ENCODE measurements at places on chromosomes 5 and 9.

DNA sequence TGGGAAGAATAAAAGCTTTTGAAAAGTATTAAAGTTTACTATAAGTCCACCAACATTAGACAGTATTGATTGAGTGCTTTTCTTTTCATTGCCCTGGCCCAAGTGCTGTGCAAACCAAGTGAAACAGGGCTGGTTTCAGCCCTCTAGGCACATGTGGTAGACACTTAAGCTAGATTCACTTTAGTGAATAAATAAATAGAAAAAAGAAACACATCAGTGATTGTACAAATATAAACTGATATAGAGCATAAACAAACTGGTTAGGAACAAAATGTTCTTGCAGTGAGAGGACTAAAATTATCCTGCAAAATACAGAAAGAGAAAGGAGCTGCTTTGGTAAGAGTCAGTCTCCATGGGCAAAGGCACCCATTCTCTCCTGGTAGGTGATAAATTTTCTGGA, 29.7 kb downstream of the ACTBL2 start:
- DNase-seq, result peak; percentile 16

DNA sequence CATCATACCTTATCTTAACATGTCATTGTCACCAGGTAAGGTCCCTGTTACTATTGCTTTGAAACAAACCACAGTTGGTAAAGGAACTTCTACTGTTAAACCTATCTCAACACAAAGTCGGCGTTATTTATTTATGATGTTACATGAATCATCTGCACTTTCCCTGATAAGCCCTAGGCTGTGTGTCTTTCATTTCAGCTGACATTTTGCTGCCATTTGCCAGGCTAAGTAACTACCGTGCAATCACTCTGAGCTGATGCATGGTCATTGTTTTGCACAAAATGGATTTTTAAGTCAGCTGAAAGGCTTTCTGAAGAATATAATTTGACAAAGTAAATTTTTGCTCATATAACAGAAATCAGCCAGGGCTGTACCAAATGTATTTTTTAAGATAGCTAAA, 546.5 kb downstream of the ZNF608 start:
- no peak for DNase-seq

DNA sequence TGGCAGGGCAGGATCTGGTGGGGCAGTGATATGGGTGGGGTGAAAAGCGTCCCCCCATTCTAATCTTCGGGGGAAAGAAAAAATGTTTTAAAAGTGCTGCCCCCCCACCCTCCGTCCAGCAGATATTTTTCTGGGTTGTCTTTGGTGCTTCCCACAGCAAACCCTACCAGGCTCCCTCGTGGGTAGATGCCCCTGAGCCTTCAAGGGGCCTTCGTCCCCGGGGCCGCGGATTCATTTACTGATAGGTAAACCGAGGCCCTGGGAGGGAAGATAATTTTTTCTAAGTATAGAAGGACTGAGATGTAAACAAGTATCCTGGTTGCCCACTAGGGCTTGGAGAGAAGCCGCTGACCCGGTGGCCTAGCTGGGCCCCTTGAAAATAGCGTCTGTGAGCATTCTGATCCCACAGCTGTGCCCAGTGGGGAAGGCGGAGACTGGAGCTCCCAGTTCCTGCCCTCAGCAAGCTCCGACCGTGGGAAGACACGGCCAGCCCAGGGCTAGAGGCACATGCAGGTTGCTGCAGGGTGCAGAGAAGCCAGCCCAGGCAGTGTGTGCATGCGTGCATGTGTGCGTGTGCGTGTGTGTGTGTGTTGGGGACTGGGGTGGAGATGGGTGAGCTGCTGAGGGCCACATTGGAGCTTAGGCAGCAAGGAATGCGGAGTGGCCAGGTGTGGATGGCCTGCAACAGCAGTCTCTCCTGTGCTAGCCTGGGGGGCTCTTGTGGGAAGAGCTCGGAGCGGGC, 6.0 kb upstream of the RXRA start:
- DNase-seq, result no peak

DNA sequence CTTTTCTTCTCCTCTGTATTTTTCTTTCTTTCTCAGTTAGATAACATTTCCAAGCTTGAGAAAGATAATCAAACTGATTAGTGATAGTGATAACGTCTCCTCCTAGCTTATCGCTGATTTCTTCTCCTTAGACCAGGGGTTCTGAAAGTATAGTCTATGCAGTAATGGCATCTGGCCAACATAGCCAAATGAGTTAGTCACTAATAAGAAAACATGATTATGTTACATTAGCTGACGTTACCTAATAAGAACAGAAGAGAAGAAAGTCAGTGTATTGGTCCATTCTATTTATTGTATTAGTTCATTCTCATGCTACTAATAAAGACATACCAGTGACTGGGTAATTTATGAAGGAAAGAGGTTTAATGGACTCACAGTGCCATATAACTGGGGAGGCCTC, 111.2 kb downstream of the STRBP start:
- no peak for DNase-seq

DNA sequence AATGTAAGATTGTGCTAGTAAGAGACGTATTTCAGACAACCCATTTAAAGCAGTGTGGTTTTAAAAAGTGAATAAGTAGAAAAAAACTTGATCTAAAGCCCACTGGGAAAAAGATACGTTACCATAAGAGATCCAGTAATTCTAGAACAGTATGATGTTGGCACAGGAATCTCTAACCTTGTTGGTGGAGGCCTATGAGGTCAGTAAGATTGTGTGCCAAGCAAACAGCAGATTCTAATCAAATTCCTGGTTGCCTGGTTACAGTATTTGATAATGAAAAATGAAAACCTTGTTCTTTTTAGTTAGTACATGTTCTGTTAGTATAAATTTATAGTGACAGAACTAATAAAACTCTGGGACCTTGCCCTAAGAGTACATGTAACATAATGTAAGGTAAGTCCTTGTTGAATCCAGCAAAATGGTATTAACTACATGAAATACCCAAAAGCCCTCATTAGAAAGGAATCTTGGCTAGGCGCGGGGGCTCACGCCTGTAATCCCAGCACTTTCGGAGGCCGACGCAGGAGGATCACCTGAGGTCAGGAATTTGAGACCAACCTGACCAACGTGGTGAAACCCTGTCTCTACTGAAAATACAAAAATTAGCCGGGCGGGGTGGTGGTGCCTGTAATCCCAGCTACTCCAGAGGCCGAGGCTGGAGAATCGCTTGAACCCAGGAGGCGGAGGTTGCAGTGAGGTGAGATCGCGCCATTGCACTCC, 33.2 kb upstream of the DMXL1 start:
- no peak for DNase-seq

- DNase-seq, result no peak
Measured at GRCh38 chr9:12776513-12777055, 1.8 kb downstream of the LURAP1L start.

DNA sequence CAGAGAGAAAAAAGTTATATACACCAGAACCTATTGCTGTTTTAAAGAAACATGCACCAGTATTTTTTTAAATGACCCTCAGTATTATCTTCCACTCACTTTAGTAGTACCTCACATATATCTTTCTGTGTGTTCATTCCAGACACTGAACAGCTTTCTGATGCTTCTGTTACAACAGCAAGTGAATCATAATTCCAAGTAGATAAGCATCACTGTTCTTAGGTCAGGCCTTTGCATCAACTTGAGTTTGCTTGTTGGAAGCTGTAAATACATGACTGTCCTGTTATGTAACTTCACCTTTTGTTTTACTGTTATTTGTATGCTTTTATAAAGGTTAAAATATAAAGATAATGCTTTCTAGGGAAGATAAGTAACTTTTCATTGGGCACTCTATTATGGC, 184.4 kb downstream of the ISL1 start:
- DNase-seq, result no peak

DNA sequence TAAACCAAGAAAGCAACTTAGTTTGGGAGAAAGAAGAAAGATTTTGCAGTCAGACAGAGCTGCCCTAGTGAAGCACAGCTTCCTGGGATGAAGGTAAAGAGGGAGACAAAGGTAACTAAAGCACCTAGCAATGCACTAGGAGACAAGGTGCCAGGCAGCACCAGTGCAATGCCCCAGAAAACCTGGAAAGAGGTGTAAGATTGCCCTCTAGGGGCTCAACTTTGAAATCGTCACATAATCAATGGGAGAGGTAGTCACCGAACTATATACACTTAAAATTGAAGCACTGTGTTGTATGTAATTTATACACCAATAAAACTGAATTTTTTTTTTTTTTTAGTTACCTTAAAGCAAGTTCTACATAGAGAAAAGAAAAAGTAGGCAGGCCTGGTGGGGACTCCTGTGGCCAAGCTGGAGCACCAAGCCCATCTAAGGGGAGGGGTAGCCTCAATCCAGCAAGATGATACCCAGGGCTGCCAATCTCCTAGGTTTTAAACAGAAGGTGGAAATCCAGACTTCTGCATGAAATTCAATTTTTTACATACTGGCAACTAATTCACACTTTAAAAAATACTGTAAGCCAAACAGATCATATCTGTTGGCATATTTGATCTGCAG, 48.2 kb downstream of the CDK5RAP2 start:
- DNase-seq, result peak; percentile 21

DNA sequence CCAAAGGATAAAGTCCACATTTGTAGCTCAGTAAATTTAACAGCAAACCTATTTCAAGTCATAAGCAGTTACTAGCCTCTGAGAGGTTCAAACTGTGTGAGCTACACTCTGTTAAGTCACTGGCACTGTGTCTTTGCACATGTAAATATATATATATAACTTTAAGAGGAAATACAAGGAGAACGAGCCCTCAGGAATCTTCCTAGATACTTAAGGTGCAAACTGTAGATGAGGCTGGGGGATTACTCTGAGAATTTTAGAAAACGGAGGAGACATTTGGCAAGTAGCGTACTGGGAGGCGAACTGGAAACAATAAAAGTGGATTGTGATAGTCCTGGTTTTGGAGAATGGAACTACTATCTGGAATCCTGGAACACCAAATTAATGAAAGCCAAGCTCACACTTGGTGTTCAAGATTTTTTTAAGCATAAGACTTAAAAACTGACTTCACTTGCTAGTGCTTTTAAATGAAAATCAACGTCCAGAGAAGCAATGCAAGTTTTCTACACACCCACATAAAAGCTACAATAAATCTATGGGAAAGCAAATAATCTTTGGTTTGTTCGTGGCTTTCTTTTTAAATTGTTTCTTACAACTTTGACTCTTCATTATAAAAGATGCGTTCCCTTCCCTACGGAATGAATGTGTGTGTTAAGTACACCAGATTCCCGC, 1057.0 kb upstream of the DMAC1 start:
- no peak for DNase-seq

DNA sequence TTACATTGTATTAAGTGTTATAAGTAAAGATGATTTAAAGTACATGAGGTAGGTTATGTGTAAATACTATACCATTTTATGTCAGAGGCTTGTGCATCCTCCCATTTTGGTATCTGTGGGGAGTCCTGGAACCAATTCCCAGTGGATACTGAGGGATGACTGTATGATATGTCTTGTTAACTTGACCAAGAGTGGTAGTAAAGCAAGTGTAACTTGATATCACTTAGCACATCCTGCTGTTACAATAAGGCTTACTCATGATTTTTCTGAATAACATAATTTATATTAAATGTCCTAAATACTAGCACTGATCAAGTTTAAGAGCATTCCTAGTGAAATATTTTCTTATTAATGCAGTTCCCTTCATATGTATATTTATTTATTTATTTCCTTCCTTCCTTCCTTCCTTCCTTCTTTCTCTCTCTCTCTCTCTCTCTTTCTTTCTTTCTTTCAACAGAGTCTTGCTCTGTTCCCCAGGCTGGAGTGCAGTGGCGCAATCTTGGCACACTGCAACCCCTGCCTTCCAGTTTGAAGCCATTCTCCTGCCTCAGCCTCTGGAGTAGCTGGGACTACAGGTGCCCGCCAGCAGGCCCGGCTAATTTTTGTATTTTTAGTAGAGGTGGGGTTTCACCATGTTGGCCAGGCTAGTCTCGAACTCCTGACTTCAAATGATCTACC, 7.5 kb downstream of the NDFIP1 start:
- no peak for DNase-seq

DNA sequence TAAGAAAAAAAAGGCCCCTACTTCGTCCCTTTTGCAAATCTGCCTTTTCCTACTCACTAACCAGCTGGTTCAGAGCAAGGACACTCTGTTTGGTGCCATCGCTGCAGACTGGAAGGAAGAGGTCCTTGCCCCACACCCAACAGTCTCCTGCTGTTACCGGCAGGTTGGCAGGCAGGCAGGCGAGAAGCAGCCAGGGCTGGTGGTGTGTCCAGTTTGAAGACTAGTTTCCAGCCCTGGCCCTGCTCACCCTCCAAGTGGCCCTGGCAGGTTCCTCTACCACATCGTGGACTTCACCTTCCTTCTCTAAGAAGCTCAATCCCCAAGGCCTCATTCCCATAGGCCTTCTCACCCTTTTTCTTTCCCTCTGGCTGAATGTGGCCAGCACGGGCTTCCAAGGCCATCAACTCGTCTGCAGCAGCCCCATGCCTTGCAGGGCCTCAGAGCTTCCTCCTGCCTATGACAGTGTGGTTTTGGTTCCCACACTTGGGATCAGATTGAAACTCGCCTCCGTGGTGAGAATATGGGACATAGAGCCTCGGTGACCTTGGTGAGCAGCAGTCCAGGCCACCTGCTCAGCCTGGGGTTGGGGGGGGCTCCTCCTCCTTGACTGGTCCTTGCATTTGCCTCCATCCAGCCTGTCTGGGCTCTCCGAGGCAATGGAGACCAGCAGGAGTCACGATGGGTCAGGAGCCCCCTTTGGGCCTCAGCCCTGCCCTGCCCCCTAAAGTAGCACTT, 22.9 kb downstream of the TGFBI start:
- DNase-seq, result no peak

DNA sequence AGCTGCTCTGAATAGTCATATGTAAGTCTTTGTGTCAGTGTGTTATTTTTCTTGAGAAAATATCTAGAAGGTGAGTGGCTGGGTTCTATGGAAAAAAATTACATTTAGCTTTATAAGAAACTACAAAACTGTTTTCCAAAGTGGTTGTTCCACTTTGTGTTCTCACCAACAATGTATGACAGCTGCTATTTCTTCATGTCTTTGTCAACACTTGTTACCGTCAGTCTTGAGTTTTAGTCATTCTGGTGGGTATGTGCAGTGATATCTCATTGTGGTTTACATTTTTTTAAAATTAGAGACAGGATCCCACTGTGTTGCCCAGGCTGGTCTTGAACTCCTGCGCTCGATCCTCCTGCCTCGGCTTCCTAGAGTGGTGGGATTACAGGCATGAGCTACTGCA, 246.4 kb downstream of the PJA2 start:
- no peak for DNase-seq

DNA sequence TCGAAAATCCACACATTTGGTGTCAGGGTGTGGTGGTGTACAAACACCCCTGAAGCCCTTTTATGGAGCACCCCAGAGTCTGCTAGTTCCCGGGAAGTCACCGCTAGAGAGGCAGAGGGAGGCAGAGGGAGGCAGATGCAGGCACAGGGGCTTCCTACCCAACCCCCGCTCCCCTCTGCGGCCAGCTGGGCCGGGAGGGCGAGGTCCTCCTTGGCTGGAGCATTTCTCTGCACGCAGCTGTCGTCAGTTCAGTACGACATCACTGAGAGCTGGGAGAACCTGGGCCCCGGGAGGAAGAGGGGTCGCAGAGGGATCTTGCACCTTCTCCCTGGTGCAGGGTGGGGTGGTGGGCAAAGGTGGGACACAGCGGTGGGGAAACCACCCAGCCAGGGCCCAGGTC, 15.8 kb upstream of the UBAC1 start:
- DNase-seq, result no peak

GRCh38 chr5:77444356-77444755, 47.8 kb downstream of the WDR41 start:
- no peak for DNase-seq

GRCh38 chr5:96755851-96756250, 51.9 kb downstream of the ERAP1 start:
- no peak for DNase-seq

- no peak for DNase-seq
Measured at GRCh38 chr9:32384002-32384363, 460 bp upstream of the ACO1 start.
